ENCODE measurements at places on chromosomes 5 and 9. TPM values are rescaled to one million over a fixed set of nuclear protein-coding genes. Genes with fewer than 3 reads are reported as not detected.

DNA sequence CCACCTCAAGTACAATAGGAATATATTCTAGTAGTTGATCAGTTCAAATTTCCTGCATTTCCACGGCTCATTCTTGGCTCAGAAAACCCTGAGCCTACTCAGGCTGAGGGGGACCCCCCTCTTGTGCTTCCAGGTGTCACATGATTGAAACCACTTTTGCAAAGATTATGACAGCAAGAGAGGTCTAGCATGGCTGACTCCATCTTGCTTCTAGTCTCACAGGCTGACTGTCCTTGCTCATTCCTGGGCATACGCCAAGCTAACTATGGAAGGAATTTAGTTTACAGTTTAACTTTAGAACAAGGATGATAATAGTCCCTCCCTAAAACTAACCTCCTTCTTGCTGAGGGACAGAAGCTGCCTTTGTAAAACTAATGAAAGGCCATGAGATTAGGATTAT, 154.1 kb downstream of the SNX18 start:
- no peak for DNase-seq

DNA sequence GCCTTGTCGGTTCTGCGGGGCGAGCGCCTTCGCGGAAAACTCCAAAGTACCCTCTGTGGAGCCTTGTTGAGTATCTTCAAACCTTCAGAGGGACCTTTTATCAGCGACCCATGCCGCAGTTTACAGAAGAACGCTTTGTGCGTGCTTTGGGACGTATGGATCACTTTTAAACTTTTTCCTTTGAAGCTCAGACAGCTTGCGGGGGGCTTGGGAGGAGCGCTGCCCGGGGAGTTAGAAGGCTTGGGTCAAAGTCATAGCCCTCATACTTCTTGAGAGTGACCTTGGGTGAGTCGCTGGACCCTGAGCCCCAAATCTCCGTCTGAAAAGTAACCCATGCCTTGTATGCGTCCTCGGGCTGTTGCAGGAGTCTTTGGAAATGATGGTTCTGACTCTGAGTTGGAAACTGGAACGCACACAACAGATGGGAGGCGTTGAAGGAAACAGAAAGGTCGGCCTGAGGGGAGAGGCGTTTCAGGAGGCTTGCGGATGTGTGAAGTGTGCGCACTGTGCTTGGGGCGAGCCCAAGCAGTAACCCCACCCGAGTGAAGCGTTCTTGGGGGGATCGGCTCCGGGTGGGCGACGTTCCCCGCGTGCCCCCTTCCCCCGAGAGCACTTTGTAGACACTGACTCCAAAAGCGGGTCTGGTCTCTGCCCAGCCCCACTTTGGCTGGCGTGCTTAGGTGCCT, 661 bp upstream of the SLC25A51 start:
- DNase-seq = peak; percentile 66

- no peak for DNase-seq
These were observed 22.4 kb downstream of the CXXC5 start for GRCh38 chr5:139670369-139671095.

- DNase-seq = no peak
These were observed 203.1 kb downstream of the FSTL4 start for GRCh38 chr5:133409210-133409674.

PCDHB4 gene
- total RNA-seq = under 0.01 TPM

Measured in fibroblast of villous mesenchyme (primary cell).